ENCODE measurements at places on chromosomes 11 and 22.
A peak's percentile ranks its signal among the peaks of the same experiment; 100 is the strongest.

GRCh38 chr11:3055891-3056290 is 1.3 kb downstream of the CARS1 start:
- DNase-seq, result no peak

- DNase-seq, result no peak
Observed at GRCh38 chr22:33036881-33037280, 21.3 kb downstream of the SYN3 start.

GRCh38 chr11:85718991-85719807 is 33.2 kb upstream of the CCDC89 start:
- DNase-seq, result peak; percentile 99

DNA sequence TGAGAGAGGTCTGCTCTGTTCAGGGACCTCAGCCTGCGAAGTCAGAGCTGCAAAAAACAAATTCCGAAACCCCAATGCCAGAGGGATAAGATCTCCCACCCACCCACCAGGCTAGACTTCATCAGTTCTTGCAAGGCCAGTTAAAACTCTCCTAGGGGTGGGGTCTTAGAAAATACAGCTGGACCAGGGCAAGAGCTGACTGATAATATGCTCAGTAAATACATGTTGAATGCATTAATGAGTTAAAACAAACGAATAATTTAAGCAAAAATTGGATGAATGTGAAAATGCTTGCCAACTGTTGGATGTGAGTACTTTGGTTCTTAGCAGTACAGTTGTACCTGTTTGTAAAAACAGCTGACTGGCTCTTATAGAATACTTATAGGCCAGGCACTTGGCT is 129.8 kb downstream of the SERGEF start:
- no peak for DNase-seq

DNA sequence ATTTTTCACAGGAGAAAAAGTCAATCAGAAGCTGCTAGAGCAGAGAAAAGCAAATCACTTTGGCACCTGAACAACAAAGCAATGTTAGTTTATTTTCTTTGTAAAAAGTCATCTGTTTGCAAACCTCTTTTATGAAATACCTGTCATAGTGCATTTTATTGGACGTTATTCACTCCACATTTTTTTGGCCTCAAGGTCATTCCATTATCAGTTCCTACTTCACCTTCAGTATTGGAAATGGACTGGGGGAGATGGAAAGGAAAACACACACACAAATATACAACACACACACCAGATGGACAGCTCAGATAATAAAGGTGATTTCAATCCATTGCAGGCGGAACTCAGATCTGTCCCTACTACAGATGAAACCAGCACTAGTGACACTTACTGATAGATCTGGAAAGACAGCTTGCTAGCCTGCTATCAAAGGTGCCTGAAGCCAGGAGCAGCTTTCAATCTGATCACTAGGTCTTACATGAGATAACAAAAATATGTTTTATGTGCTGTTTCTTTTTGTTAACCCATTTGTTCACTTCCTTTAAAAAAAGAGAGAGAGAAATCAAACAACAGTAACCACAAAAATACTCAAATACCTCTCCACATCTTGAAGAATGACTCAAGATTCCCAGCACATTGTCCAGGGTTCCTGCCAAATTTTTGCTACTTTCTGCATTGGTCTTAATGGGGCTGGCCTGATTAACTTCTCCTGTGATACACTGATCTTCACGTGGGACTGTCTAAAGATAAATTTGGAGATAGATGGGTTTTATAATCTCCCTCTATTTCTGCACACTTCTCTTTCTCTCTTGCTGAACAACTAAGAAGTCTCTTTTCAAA is 844.3 kb upstream of the TENM4 start:
- DNase-seq, result peak; percentile 29

DNA sequence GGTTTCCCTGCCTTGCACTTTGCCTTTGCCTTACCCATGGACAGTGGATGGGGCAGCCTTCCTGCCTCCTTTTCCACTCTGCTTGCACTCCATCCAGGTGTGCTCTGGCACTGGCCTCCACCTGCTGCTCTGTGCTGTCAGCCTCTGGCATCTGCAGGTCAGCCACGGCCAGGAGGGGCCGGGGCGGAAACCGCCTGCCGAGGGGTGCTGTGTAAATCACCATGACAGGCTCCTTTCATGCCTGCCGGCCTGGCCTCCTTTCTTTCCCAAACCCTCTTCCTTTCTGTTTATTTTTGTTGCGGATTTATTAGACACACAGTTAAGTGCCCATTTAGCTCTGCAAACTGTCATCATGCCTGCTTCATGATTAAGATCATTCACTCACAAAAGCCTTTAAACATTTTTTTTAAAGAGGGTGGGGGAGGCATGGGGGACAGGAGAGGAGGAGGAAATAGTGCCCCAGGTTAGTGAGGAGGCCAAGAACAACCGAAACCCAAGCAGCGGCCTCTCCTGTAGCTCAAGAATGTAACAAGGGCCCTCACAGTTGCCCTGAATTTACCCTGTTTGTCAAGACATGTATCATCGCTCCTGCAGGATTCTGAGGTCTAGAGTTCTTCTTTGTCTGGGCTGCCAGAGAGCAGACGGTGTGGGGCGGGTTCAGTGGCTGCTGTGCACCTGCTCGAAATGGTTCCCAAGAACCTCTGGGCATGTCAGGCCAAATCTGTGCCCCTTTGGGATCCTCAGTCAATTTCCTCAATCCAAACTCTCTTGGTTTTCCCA is 83.3 kb downstream of the BARX2 start:
- DNase-seq, result no peak

- DNase-seq, result peak; percentile 69
Observed at GRCh38 chr22:45688600-45689080, 17.0 kb downstream of the ATXN10 start.
